ENCODE measurements at places on chromosomes 11 and 22.

DNA sequence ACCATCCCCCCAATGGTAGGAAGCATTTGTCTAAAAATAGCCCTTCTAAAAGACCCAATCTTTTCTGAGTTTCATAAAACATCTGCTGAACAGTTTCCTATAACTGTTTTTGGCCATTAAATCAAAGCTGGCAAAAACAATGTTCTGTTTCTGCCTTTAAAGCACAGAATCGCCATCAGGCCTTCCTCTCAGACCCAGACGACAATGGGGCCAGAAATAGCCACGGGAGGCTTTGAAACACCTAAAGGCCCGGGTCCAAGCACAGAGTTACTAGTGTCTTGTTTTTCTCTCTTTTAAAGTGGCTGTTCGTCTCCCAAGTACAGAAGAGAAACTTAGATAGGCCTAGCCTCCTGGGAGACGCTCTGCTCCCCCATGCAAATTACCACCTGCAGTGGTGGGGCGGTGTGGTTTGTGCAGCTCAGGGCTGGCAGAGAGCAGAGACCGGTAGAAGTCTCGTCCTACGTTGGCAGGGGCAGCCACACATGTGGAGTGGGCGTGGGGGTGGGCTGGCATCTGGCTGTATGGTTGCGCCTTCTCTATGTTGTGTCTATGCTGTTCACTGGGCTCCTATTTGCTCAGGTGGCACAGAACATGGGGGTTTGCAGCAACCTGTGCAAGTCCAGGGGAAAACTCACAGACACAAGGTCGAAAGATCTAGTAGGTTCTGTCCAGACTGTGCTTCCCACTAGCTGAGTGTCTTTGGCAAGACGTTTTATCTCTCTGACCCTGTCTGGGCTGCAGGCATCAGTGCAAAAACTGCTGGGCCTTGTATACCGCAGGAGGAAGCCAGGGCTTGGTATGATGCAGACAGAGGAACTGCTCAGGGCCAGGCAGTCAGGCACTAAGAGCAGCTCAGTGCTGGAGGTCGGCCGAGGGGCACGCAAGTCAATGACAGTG, 23.6 kb upstream of the ETS1 start:
- DNase-seq: no peak

DNA sequence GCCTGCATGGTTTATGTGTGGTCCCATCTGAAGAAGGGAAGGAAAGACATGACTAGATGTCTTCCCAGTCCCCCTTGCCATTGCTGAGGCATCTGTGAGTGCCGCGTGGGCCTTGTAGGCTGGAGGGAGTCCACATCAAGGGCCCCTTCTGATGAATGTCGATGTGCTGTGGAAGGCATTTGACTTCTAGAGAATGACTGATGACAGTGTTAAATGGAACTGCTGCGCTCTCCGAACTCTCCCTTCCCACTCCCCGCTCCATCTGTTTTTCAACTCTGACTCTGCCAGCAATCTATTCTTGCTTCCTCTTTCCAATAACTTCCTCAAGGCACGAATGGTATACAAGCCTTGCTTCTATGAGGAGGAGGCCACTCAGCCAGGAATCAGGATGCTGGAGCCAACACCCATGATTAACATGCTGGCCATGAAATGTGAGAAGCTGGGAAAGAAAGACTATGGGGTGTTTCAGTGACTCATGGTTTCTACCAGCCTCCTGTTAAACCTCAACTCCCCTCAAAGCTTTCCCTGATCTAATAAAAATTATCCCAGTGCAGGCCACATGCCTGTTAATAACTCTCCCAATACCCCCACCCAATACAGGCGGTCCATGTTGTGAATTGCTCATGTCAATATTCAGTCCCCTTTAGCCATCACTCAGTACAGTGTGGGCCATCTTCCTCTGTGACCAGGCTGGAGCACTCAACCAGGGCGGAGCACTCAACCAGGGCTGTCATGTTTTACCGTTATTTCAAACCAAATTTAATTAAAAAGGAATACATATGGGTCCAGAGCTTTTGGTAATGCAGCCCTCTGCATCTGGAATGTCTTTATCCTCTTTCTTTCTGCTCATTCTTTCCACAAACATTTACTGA, 46.4 kb upstream of the TBCEL start:
- DNase-seq: no peak

- no peak for DNase-seq
Measured at GRCh38 chr11:128963744-128964325, 21.2 kb upstream of the TP53AIP1 start.

GRCh38 chr22:43828998-43829782, 17.1 kb upstream of the EFCAB6 start:
- DNase-seq: peak; percentile 71

DNA sequence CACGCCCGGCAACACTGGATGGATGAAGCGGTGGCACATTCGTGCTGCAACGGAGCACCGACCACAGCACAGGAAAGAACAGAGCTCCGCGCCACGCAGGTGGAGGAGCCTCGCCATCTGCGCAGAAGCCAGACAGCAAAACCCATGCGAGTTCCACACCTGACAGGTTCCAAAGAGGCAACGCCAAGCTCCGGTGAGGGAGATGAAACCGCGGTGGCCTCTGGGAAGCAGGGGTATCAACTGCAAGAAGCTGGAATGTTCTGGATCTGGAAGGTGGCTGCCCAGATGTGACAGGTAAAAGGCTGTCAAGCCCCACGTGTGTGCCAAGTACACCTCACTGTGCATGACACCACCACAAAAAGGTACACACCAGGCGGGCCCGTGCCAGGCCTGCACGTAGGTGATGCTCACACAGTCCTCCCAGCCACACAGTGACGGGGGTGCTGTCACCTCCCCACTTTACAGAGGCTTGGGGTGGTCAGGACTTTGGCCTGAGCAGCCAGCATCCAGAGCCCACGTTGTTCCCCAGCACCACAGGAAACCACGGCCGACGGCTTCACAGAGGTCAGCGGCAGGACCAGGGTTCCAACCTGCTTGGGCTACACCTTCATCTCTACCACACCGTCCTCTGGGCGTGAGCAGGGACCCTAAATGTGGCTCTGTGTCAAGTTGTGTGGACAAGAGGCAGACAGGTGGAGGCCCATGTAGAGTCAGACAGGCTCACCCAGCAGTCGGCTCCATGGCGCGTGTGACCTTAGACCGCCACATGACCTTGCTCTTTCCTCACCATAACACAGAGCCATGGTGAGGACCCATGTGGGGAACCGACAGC, 19.7 kb upstream of the EFCAB6 start:
- no peak for DNase-seq

DNA sequence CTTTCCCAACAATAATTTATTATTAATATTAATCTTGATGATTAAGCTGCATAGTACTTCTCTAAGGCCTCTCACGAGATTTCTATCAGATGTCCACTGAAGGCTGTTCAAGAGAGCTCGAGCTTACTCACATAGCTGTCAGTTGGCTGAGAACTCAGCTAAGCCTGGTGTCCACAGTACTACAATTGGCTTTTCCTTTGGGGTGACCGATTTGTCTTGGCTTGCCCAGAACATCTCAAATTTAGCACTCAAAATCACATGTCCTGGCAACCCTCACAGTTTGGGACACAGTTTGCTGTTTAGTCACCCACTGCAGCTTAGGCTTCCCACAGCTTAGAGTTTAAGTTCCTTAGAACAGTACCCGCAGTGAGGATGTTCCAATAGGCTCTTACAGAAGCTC, 96.5 kb downstream of the LUZP2 start:
- no peak for DNase-seq

GRCh38 chr22:37455896-37456295, 28.6 kb upstream of the ELFN2 start:
- DNase-seq: peak; percentile 31

DNA sequence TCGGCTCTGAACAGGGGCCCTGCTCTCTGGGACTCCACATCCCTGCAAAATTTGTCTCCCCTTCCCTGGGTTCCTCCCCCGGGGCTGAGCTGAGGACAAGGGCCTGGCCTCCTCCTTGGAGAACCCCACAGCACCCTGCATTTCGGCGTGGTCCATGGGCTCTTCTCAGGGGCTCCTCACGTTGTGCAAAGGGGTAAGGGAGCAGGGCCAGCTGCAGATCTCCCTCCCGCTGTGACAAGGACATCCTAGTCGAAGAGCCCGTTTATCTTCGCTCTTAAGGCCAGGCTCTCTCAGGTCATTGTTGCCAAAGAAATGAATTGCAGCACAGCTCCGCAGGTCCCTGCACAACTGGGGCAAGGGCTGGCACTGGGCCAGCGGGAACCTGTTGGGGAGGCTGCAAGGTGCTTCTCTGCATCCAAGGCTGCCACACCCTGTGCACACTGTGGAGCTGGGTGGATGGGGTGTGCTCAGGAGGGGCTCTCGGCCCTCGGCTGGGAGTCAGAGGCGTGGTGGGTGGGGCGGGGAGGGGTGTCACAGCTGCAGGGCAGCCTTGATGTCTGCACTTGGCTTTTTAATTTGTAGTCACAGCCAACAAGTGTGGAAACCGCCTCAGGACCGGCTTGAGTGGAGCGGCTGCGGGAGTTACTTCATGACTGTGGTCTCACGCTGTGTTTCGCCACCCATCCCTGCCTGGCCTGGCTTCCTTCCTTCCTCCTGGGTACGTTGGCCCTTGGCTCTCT, 26.6 kb upstream of the SEPTIN5 start:
- DNase-seq: no peak

- DNase-seq: no peak
Measured at GRCh38 chr11:65297026-65297672, 17.5 kb upstream of the CDC42EP2 start.

GRCh38 chr22:37402184-37402506, 25.1 kb downstream of the ELFN2 start:
- DNase-seq: no peak

DNA sequence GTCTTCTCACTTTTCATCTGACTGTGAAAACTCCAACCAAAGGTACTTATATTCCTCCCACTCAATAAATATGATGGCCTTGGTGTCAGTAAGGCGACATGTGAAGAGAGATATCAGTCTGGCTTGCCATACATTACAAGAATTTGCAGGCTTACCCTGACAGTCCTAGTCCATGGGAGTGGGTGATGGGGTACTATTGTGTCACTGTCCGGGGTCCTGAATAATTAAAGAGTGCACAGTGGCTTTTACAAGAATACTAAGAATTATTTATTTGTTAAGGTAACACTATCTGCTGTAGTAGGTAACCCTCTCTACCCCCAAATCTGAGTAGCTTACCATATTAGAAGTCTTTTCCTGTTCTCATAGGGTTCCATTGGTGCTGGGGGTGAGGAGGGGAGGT, 23.1 kb upstream of the IZUMO1R start:
- DNase-seq: no peak

GRCh38 chr11:70140711-70141485, 62.2 kb upstream of the FADD start:
- DNase-seq: no peak

- no peak for DNase-seq
Measured at GRCh38 chr11:12109591-12110196, 696 bp upstream of the MICAL2 start.

GRCh38 chr11:110866081-110866480, 153.8 kb upstream of the ARHGAP20 start:
- DNase-seq: no peak

DNA sequence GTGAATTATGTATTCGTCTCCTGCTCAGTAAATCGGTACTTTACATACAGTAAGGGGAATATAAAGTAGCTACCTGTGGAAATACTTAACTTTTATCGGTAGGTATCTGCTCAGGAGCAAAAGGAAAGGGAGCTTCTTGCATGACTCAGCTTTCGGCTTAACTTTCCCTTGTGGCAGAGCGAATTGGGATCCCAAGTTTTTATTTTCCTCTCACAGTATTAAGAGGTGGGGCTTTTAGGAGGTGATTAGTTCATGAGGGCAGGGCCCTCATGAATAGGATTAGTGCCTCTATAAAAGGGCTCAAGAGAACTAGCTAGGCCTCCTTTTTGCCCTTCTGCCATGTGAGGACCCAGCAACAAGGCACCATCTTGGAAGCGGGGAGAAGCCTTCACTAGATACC, 18.7 kb downstream of the RCN1 start:
- DNase-seq: no peak

GRCh38 chr22:40477683-40478337, 107.4 kb downstream of the SGSM3 start:
- DNase-seq: no peak

- DNase-seq: no peak
Measured at GRCh38 chr11:70262951-70263350, 7.5 kb upstream of the PPFIA1 start.

DNA sequence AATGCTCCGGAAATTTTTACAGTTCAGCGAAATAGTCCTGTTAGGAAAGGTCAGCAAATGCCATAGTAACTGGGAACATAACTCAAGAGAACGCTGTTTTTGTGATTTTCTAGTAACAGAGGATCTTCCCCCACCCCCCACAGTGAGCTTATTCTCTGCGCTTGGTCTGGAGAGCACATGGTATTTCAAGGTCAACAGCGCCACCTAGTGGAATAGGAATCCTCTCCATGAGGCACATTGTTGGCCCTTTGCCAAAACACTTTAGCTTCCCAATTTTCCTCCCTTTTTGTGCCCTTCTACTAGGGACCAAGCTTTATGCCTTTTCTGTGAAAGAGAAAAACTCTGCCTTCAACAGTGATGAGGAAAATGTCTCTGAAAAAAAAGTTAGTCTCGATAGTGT, 13.2 kb upstream of the OR4C12 start:
- DNase-seq: peak; percentile 51

GRCh38 chr22:42649246-42650099, at the start of gene CYB5R3:
Gene CYB5R3, minus strand, starts transcription at chr22:42649392. Its CDS starts 77 bp downstream, at chr22:42649315.
- peak; percentile 86 for DNase-seq

GRCh38 chr11:100576718-100577021, 110.4 kb upstream of the ARHGAP42 start:
- DNase-seq: no peak

GRCh38 chr11:8726395-8726794, 43.8 kb downstream of the RPL27A start:
- DNase-seq: no peak

DNA sequence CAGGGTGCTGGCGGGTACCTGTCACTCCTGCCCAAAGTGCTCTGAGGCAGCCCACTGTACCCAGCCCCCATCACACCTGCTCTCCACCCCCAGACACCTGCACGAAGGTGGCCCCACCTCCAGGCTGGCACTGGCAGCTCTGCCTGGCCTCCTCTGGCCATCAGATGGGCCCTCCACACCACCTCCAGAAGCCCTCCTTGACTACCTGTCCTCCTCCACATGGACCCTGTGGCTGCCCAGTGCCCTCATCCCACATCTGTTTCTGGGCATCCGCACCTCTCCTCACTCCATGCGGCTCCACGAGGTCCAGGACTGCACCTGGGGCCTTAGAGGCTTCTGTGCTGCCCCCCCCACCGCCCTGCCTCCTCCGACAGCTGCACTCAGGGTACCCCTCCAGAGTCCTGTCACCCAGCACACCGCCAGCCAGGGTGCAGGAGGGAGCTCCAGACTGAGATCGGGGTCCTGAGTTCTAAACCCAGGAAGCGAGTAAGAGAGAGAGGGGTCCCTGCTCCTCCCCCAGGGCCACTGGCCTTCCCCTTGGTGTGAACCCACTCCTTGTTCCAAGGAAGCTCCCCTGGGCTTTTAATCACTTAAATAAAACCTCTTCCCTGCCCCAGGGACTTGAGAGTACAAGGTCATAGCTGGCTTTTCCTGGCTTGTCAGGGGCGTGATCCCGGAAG, 1.7 kb downstream of the CTSD start:
- no peak for DNase-seq

GRCh38 chr11:71305041-71305440, 52.7 kb upstream of the SHANK2 start:
- DNase-seq: no peak

- DNase-seq: peak; percentile 45
Measured at GRCh38 chr11:76752321-76753143, 30.6 kb upstream of the TSKU start.

Measured in choroid plexus epithelial cell (primary cell).